ENCODE measurements at places on chromosomes 5 and 9.

DNA sequence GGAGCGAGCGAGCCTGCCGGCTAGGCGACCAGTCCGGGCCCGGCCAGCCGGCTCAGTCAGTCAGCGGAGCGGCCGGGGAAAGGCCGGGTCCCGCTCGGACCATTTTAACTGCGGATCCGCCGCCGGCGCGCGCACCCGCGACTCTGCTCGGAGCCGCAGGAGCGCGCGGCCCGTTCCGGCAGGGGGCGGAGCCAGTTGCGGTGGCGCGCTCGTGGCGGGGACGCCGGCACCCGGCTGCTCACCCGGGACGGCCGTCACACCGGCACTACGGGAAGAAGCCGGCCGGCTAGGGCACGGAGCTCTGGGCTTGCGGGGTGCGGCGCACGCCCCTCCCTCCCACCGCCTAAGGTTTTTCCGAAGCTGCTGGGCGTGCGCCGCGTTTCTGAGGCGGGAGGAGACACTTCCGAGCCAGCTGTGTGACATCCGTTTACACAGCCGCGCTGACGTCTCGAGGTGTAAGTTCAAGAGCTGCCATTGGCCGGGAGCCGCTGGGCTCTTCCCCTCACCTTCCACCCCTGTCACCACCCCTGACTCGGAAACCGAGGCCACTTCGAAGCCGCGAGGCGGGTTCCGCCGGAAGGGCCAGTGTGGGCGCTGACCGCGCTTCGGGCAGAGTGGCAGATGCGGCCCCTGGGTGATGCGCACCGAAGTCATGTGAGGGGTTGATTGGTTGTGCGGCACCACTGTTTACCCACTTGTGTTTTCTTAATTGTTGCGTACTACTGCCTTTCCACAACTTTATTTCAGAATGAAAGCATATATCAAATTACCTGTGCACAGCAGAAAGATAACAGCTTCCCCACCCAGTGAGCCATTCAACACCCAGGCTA lies at the start of gene FBXL17:
Gene FBXL17, minus strand, starts transcription at position 145 of the 830 bp plus-strand sequence.
- peak; percentile 89 for DNase-seq

GRCh38 chr9:94808926-94809700 lies 82.6 kb downstream of the AOPEP start:
- DNase-seq, result no peak

- no peak for DNase-seq
Observed at GRCh38 chr9:127058011-127058644, 64.3 kb downstream of the ANGPTL2 start.

DNA sequence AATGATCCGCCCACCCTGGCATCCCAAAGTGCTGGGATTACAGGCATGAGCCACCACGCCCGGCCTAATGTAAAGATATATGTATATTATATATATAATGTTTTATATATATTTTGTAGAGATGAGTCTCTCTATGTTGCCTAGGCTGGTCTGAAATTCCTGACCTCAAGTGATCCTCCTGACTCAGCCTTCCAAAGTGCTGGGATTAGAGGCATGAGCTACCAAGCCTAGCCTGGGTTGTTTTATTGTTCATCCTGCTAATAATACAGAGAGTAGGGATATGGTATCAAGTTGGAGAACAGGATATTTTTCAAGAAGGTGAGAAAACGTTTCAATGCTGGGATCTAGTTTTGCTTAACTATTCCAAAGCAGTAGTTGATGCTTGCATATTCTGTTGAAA lies 2.9 kb downstream of the SEC24A start:
- no peak for DNase-seq

DNA sequence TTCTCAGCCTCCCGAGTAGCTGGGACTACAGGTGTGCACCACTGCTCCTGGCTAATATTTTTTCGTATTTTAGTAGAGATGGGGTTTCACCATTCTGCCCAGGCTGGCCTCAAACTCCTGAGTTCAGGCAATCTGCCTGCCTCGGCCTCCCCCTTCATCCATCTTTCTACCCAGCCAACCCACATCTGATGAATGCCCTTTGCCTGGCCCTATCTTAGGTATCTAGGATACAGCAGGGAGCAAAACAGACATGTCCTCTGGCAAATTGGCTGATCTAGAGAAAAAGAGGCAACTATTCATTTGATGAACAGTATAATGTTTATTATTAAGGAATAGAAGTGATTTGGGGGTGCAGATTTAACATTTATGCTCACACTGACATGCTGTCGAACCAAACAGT lies 123.0 kb downstream of the TRIO start:
- DNase-seq, result no peak

DNA sequence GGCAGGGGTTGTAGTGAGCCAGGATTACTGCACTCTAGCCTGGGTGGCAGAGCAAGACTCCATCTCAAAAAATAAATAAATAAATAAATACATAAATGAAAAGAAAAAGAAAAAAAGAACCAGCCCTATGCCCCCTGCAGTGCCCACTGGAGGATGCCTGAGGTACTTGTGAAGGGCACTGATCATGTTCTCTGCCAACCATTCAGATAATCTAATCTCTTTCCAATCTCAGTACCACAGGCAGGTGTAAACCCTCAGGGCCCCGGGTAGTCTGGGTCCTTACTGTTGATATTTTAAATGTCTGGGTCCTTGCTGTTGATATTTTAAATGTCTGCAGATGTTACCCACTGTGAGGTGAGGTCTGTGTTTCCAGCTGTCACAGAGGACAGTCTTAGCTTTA lies 321.8 kb upstream of the ADCY2 start:
- no peak for DNase-seq

- no peak for DNase-seq
Observed at GRCh38 chr9:8012986-8013385, 213.4 kb upstream of the DMAC1 start.

GRCh38 chr5:15763754-15764153 lies 263.8 kb downstream of the FBXL7 start:
- DNase-seq, result no peak

GRCh38 chr9:70594386-70594944 lies 180.0 kb upstream of the KLF9 start:
- no peak for DNase-seq

DNA sequence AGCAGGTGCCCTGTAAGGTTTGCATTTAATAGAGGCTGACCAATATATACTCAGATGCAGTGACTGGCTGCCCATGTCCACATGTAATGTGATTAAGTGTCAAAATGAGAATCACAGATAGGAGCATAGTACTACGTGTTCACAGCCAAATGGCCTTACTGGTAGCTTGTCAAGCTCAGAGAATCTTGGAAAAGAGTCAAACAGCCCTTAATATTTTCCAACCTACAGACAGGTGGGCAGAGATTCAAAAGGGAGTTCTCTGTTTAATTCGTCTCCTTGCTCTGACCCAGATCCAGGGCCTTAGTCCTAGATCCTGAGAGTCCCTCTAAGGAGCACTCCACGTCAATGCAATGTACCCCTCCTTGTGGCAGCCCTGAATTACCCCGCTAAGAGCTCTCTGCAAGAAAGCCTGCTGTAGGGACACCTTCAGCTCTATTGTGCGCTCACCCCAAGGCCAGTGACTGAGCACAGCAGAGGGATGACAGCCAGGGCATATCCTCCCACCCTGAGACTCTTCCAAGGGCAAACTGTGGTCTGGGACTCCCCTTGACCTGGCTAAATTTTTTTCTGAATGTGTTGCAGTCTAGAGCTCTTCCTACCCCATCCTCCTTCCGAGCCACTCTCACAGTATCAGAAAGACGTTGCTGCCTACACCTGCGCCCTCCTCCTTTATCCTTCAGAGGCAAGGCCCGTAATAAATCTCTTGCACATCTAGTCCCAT lies 159.2 kb downstream of the SNCAIP start:
- DNase-seq, result no peak

DNA sequence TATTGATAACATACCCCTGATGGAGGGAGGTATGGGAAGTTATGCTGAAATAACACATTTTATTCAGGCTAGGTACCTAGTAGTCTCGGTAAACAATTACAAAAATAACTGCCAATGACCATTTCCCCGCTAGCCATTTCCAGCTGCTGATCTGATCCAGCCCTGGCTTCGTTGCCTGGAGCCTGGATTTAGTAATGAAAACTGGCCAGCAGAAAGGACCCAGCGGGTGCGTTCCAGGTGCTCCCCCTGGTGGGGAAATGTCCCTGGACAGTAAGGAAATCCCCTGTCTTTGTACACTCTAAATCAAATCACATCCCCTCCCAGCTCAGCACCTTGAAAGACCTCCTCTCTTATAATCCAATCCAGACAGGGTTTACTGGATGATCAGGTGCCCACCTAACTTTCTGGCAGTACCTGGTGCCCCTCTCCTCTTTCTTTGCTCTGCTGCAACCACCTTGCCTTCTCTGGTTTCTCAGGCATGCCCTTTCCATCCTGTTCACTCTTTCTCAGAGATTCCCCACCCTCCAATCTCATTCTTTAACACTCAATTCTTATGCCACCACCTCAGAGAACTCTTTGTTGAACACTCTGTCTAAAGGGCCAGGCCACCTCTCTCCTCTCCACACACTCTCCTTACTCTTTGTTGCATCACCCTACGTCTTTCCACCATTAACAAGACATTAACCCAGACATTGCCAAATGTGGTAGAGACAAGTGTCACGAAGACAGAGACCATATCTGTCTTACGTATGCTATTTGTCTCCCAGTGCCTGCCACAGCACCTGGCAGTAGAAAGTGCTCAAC lies 50.1 kb upstream of the SMAD5 start:
- DNase-seq, result peak; percentile 62

DNA sequence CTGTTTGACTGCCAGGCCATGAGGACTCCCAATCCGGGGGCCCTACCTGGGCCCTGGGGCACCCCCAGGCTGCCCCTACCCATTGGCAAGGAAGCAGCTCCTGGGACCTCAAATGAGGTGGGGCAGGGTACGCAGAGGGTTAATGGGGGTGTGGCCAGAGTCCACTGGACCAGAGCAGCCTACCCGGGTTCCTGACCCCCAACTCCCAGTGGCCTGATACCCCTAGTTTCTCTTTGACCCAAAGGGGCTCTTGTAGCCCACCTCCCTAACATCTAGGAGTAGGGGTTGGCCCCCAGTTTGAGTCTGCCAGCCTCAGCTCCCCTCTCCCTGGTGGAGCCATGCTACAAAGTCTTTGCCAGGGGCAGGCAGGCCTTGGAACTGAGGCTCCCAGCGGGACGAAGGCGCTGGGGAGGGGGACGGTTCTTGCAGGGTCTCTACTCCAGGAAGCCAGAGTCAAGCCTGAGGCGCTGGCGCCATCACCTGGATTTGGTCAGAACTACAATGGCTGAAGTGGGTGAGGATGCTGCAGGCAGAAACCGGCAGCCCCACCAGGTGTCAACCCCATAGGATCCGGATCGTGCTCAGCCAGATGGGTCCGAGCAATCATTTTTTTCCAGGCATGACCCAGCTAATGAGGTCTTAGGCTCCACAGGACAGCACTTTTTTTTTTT lies 8.4 kb upstream of the CERCAM start:
- peak; percentile 87 for DNase-seq

GRCh38 chr9:137621131-137621757 lies 2.4 kb downstream of the EHMT1 start:
- DNase-seq, result no peak

DNA sequence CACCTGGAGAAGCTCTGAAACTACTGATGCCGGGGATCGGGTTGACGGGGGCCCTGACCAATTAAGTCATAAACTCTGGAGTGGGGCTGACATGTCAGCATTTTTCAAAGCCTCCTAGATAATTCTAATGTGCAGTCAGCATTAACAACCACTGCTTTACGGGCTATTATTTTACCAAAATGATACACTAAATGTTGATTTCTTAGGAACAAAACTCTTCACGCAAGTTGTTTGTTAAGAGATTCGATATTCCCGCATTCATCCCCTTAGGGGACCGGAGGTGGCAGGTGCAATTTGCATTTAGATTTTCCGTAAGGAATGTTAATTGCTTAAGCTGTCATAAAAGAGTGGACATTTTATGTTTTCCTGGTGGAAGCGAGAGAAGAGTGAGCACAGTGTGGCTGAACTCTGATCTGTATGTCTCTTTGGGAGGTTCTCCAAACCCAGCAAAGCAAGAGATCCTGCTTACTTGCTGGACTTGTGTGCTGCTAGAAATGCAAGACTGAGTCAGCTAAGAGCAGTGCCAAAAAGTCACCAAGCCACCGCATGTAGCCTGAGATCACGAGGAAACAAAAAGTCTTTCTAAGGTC lies 77.6 kb downstream of the UGCG start:
- no peak for DNase-seq

DNA sequence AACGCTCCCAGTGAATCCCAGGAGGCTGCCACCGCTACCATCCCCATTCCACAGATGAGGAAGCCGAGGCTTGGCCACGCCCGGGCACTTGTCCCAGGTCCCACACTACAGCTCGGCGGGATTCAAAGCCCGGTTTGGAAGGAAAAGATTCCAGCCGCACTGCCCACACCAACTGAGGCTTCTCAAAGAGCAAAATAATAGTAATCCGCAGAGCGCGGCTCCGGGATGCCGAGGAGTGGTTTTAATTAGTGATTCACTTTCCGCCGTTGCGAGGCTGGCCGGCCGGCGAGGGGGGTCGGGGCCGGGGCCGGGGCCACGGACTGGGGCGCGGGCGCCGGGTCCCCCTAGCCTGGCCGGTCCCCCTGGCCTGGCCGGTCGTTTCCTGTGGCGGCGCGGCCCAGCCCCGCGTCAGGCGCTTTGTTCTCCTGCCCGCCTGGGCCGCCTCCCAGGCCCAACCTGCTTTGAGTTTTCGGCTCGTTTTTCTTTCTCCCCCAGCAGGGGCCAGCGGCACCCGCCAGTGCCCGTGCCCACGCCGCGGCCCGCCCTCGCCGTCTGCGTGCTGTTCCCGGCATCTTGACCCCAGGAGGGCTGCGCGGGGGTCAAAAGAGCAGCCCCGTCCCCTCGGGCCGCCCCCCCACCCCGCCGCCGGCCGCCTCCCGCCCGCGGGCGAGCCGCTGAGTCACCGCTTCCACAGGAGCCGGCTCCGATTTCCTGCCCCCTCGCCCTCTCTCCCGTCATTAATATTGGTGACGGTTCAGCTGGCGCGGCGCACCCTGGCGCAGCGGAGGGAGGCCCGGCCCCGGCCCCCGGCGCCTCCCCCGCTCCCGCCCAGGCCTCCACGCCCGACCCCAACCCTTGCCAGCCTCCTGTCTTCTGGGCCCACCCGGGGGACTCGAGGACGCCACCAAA lies 31.2 kb downstream of the FGF18 start:
- DNase-seq, result no peak

DNA sequence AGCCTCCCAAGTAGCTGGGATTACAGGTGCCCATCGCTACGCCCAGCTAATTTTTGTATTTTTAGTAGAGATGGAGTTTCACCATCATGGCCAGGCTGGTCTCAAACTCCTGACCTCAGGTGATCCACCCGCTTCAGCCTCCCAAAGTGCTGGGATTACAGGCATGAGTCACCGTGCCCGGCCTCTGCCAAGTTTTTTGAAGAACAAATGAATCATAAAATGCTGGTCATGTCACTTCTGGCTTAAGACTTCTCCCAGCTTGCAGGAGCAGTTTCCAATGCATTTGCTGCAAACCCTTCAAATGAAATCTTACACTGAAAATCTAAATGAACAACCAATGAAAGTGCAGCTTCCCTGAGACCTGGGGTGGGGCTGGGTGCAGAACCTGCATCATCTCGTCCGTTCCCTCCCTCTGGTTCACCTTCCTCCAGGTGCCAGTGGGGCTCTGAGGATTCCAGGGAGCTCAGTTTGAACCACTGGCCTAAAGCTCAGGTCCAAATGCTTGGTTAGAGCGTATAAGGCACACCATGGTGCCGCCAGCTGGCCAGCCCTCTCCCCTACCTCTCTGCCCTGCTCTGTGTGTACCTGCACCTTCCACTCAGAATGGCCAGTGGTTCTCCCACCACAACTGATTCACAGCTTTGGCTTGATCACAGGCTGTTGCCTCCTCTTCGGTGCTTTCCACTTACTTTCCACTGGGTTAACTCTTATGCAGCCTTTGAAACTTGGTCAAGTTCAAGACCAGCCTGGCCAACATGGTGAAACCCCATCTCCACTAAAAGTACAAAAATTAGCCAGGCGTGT lies 39.8 kb upstream of the FUBP3 start:
- DNase-seq, result no peak
